ENCODE measurements at places on chromosomes 3 and 15.

DNA sequence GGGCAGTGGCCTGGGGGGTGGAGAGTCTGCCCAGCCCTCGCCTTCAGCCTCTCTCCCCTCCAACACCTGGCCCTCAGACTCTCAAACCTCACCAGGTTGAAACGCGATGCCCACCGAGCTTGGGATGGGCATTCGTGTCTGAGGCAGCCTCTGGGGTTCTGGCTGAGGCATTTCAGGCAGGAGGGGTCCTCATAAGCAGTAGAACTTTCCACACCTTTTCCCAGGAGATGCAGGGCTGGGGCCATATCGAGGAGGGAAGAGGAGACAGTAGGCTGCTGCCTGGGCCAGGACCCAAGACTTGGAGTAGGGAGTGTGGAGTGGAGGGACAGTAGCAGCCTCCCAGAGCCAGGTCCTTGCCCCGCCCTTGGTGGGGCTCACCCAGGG lies 24.6 kb downstream of the ACAA1 start:
- DNase-seq, result no peak

- DNase-seq, result no peak
Measured at GRCh38 chr15:64897345-64897985, 14.2 kb upstream of the ANKDD1A start.

- no peak for DNase-seq
Measured at GRCh38 chr3:3683261-3683660, 116.0 kb upstream of the LRRN1 start.

- no peak for DNase-seq
Measured at GRCh38 chr3:4926892-4927291, 52.3 kb upstream of the BHLHE40 start.

GRCh38 chr3:188574885-188575284 lies 420.9 kb downstream of the LPP start:
- no peak for DNase-seq

DNA sequence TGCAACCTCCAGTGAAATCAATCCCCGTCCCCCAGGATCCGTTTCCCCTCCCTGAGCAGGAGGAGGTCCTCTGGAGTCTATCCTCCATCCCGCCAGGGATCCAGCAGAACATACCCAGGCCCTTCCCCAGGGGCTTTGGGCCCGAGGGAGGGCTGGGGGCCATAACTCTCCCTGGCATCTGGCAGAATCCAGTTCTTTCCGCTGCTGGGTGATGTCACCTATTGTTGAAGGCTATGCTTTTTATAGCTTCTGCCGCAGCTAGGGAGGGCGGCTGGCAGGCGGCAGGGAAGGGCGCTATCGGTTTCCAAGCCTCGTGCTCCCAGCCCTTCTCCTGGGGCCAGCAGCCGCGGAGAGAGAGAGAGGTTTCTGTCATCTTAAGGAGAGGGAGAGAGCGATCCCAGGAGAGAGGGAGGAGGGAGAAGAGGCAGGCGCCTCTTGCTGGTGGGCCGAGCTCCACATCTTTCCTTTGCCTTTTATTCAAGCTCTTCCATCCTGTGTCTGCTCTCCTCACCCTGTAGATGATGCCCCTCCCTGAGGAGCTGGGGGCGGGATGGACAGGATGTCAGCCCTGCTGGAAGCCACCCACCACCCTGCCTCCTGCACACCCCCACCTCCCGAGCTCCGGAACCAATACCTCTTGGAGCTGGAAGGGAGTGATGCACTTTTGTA lies 120.1 kb downstream of the ANP32A start:
- peak; percentile 78 for DNase-seq

- no peak for DNase-seq
Measured at GRCh38 chr15:64030123-64030522, 16.2 kb downstream of the DAPK2 start.

DNA sequence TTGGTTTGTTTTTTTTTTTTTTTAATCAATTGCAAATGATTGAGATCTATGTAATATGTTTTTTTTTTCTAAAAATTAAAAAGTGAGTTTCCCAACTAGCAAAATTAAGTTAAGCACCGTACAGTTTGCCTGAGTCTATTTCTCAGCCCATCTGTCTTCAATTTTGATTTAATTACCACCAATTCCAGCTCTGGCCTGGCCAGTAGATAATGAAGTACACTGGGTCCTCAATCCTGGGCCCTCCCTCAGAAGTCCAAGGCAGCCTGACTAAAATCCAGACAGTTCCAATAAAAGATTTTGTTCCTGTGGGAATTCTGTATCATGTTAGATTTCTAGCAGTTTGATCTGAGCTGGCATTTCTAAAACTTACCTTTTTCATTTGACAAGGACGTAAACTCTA lies 887.2 kb downstream of the NAALADL2 start:
- no peak for DNase-seq

DNA sequence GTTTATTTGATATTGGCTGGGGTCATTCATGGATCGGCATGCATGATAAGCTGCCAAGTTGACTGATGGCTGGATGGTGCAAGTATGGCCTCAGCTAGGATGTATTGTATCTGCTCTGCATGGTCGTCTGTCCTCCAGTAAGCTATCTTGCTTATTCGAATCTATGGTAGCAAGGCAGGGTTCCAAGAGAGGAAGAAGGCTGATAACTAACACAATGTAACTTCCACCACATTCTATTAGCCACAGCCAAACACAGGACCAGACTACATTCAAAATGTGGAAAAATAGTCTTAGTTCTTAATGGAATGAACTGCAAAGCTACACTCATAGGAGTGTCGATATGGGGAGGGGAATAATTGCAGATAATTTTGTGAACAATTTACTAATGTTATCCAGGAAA lies 175.2 kb downstream of the ARPP21 start:
- DNase-seq, result no peak

DNA sequence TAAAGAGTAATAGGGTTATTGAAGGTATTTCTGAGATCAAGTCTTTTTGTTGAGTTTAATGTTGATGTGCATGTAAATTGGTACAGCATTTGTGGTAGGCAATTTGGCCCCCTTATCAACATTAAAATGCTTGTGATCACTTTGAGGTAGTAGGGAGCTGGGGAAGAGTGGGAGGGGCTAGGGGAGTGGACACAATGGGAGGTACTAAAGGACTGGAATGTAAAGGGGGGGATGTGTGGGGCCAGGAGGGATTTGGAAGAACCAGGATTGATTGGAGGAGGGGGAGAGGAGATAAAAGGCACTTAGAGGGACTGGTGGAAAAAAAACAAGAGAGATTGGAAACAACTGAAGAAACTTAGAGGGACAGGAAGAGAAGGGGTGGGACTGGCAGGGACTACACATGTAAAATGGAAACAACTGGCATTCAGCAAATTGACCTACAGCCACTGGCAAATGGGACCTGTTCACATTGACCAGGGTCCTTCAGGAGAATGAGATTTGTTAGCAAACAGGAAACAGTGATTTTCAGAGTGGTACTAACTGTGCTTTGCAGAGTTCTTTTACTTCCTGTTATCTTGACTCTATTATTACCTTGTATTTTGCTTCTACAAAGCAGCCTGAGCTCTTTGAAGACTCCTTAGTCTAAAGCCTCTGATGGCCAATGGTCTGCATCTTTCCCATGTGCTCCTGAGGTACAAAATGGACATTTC lies 47.8 kb upstream of the ZBTB38 start:
- DNase-seq, result no peak

DNA sequence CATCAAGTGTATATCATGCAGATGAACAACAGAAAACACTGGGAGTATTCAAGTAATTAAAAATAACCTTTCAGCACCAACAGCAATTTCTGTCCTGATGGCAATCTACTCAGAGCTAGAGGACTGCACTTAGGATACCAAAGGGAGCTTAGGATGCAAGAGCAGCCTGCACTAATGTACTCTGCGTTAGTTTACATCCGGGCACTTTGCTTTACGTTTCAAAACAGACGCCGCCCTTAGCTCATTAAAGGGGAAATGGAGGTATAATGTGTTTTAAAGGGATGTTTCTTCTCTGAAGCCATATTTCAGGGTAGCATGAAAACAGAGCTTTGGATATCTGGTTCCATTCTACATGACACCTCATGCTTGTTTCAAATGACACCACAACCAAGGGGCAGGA lies 14.0 kb upstream of the B3GNT5 start:
- no peak for DNase-seq

DNA sequence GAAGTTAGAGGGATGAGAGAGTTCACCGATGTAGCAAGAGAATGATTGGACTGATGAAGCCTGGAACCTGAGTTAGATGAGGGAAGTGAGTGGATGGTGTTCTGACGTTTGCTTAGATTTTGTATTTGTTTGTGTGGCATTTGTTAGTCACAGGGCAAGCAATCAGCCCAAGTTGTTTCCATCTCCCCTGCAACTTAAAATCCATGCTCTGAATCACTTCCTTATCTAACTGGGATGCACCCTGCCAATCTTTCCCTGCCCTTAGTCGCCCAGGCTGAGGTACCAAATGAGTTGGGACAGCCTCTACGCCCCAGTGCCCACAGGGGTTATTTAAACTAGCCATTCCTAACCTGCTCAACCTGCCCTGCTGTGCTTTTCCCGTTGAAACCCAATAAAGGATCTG lies 12.6 kb downstream of the PAQR5 start:
- no peak for DNase-seq

- no peak for DNase-seq
Measured at GRCh38 chr15:68672251-68672650, 93.5 kb downstream of the CORO2B start.

DNA sequence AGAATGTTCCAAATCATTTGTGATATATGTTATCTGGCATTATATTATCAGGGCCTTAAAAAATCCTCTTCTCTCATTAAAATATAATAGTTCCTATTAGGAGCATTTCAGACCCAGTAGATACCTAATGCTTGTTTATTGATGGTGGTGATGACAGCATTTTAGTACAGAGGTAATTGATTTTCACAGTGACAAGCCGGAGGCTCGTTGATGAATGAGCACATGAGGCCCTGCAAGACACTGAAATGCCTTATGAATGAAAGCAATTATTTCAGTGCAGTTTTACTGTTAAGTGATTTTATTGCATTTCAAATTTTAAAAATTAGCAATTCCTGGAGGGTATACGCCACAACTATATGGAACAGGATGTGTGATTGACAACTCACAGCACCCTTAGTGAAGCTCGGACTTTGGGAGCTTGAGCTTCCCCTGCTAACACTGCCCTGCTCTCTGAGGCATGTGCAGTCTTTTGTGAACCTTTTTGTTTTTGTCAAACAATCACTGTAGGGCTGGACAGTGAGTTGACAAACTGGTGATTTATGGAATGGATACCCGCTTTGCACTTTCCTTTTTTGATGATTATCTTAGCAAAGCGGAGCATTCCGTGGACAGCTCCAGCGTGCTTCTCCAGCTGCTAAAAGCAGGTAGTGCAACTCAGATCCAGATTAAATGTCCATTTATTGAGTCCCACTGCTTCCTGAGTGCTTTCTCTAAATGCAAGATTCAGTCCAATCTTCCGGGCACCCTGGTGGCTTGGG lies 187.0 kb upstream of the ATP10A start:
- no peak for DNase-seq

- DNase-seq, result no peak
Measured at GRCh38 chr15:41879321-41879845, 14.5 kb downstream of the SPTBN5 start.

DNA sequence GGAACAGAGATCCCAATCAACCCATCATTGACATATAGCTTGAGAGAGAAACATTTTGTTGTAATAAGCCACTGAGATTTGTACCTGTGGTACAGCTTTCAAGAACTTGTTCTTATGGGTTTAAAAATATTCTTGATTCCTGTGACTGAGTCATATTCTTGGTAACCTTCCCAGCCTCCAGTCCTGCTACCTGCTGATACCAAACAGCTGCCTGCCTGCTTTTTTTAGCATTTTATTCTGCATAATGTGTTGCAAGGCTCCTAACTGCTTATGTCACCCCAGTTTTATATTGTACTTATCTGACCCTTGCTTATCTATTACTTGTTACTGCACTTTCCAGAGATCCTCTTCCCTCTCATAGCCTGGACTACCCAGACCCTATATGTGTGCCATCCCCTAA lies 349.3 kb upstream of the SOX2 start:
- DNase-seq, result peak; percentile 59

DNA sequence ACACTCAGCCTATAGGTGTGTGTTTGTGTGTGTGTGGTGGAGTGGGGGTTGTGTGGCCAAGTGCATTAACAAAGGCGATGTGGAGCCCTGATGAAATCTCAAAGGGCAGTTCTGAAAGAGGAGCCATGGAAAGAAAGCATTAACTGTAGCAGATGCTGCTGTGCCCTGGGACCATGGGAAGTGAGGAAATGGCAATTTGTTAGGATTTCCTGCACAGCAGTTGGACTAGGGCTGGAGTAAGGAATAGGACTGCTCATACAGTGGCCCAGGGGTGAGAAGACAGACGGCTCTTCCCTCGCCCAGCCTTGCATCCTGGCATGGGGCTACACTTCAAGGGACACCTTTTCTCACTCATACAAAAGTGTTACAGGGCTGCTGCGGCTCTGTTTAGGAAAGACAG lies 12.3 kb upstream of the ZBTB38 start:
- no peak for DNase-seq

GRCh38 chr3:180990505-180990904 lies 969 bp upstream of the DNAJC19 start:
- no peak for DNase-seq

DNA sequence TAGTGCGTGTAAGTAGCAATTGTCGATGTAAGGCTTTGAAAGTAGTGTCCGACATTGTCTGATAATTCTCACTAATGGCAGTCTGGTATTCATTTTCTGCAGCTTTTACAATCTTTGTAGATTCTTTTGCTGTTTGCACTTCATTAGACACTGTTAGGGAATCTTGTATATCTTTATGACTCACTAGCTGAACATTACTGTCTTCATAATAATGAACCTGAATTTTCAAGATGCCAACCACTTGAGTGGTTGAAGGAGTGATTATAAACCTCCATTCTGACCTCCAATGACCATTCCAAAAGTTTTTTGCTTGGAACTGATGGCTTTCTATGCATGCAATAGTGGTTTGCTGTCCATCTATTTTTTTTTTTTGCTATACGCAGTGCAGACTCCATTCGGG lies 76.4 kb upstream of the MFGE8 start:
- no peak for DNase-seq

DNA sequence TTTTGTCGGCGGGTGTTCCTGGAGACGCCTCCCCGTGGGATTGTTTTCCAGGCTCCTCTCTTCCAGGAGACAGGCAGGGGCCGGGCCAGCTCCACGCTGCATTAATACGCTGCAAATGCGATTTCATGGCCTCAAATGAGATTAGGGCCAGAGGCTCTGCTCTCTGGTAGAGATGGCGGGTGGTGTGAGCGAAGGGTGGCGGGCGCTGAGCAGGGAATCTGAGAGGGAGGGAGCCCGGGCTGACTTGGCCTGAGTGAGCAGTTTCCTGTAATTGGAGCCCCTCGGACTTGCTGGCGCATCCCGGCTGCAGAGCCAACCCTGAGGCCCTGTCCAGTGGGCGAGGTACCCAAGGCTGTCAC lies 7.4 kb upstream of the CCDC33 start:
- no peak for DNase-seq

DNA sequence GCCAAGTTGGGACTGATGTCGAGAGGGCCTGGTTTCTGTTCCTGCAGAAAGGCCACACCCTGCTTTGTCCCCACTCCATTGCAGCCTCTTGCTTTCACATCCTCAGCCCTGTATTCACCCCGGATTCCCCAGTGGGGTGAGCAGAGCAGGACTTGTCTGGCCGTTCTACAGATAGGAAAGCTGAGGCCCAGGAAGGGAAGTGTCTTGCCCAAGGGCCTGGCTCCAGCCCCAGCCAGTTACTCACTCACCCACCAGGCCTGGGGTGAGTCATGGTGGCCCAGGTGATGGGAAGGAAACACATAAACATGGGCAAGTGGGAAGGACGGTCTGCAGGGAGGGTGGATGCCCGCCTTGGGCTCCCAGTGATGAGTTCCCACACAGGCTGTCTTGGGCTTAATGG lies 6.1 kb upstream of the DUSP7 start:
- no peak for DNase-seq

- DNase-seq, result no peak
Measured at GRCh38 chr15:40327457-40327856, 4.0 kb downstream of the INAFM2 start.

- no peak for DNase-seq
Measured at GRCh38 chr15:23437673-23438072, 9.4 kb downstream of the GOLGA6L2 start.

Measured in putamen (tissue), 1 donor.